ENCODE measurements at places on chromosomes 3 and 15.
A peak's percentile ranks its signal among the peaks of the same experiment; 100 is the strongest.

DNA sequence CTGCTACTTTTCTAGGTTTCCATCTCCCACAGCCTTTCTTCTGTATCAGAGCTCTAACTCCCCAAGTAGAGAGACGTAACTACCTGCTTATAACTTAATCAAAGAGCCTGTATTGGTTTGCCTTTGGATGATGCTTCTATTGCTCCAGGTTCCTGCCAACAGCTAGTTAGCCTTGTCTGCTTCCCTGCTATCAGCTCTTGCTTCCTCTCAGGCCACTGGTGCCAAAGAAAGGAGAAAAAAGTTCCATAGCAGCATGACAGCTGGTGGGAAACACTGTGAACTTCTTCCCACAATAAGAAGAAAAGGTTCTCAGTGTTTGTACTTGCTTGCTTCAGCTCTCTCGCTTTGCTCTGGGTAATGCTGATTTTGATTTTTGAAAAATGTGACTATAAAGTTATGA, 206.6 kb downstream of the GBE1 start:
- DNase-seq = no peak

DNA sequence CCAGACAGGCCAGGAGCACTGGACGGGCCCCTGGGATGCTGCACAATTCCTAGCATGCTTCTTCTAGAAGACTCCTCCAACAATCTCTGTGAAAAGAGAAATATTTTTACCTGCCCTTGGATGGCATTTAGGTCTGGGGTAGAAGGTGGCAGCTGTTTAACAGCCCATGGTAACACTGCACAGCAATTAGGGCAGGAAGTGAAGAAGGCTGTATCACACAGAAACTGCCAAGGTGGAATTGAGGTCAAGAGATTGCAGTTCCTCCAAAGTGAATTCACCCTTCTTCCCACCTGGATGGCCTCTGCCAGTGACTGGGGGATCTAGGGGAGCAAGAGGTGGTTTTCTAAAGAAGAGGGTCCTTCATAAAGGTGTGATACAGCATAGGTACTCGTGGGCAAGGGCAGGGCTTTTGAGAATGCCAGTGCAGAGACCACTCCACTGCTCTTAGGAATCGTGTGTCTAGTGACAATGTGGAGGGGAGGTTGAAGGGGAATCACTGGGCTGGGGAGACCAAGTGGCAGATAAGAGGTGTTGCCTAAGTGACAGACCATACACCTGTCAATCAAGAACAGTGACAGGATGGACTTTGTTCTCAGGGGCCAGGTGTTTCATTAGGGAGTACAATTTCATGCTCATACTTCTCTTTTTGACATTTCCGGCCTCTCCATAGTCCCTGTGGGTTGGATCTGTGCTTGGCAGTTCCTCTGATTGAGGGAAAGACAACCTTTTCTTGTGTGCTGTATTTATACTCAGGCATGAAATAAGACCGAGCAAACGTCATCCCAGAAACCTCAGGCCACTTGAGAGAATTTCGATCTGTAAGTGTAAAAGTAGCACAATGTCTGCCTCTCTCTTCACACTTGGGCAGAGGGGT, 83.5 kb upstream of the BCL6 start:
- no peak for DNase-seq

- peak; percentile 18 for DNase-seq
These were observed 27.3 kb downstream of the CD276 start for GRCh38 chr15:73711526-73711925.

GRCh38 chr15:22989576-22990477, 9.7 kb upstream of the CYFIP1 start:
- no peak for DNase-seq

- DNase-seq = no peak
These were observed 64.8 kb downstream of the RBMS3 start for GRCh38 chr3:29345516-29346300.

DNA sequence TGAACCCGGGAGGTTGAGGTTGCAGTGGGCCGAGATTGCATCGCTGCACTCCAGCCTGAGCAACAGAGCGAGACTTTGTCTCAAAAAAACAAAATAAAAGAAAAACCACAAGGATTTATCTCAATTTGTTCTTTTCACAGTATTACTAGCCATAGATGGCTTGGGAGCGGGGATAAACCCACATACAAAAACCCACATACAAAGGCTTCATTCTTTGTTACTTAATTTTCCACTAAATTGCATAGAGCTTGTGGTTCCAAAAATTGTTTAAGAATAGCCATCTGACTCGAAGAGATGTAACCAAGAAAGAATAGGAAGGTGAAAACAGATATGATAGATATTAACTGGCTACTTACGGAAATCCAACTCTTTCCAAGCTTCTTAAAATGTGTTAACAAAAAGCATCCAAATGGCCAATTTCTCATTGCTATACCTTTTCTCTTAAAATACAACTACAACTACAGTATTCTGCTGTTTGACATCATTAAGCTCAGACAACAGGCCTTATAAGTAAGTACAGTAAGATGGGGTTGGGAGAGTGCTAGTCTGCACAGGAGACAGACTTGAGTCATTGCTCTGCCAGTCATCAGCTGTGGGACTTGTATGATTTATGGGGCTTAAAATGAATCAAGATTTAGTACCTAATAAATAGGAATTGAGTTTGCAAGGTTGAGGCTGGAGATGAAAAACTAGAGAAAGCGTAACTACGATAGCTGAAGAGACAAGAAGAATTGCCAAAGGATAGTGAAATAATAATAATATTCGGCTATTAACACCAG, 96.6 kb upstream of the PLXND1 start:
- no peak for DNase-seq

- no peak for DNase-seq
These were observed 24.5 kb downstream of the NTRK3 start for GRCh38 chr15:88231909-88232644.

GRCh38 chr3:60764870-60765269, 486.4 kb downstream of the FHIT start:
- peak; percentile 5 for DNase-seq

DNA sequence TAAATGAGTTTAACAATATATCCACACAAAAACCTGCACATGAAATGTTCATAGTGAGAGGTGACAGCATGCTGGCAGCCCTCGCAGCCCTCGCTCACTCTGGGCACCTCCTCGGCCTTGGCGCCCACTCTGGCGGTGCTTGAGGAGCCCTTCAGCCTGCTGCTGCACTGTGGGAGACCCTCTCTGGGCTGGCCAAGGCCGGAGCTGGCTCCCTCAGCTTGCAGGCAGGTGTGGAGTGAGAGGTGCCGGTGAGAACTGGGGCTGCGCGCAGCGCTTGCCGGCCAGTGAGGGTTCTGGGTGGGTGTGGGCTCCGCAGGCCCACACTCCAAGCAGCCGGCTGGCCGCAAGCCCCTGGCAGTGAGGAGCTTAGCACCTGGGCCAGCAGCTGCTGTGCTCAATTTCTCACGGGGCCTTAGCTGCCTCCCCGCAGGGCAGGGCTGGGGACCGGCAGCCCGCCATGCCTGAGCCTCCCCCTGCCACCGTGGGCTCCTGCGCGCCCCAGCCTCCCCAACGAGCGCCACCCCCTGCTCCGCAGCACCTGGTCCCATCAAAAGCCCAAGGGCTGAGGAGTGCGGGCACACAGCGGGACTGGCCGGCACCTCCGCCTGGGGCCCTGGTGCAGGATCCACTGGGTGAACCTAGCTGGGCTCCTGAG, 3.4 kb downstream of the CCDC13 start:
- DNase-seq = no peak

- no peak for DNase-seq
These were observed 82.8 kb upstream of the CDV3 start for GRCh38 chr3:133490468-133491351.

DNA sequence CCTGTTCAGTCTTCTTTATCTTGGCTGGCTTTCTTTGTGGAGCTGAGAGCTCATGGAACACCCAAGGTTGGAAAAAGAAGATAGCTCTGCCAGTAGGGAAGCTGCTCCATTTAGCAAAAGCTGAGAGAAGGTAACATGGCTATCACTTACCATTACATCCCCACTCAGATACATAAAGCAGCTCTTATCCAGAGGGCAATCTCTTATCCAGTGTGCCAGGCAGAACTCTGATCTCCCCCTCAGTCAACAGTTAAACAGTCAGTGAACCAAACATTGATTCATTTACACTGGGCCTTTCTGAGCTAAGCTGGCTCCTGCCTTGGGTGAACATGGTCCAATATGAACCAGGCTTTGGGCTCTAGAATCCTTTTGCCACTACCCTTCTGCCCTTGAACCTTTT, 624.2 kb downstream of the NTRK3 start:
- DNase-seq = no peak

DNA sequence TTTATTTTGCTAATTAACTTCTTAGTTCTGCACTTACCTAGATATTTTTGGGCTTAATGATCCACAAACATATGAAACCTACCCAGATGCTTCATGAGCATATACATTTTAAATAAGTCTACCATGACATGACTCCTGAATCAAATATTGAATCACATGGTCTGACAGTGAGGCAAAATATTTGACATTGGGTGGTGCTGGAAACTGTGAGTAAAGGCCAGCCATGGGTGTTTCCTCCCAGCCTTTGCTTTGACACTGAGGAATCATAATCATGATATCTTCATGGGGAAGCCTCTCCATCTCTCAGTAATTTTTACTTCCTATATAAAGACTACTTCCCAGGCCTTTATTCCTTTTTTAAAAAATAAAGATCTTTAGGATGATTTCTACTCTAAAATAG, 22.8 kb upstream of the SSR3 start:
- DNase-seq = no peak

- no peak for DNase-seq
These were observed 100.0 kb downstream of the DNAJB8 start for GRCh38 chr3:128366652-128367051.

DNA sequence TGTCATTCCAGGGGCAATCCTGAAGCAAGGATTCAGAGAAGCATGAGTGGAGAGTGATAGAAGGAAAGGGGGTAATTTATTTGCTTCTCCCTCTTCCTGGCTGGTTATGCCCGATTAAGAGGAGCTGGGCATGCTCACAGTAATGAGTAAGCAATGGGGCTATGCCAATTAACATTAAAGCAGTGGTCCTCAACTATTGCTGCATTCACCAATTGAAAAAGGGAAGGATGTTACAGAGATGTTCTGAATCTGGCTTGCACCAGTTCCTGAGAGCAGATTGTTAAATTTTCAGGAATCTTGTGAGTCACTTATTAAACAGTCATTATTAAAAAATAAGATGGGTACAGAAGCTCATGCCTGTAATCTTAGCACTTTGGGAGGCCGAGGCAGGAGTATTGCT, 85.9 kb upstream of the ZBTB20 start:
- no peak for DNase-seq

GRCh38 chr3:72496051-72496670, 352.1 kb downstream of the SHQ1 start:
- DNase-seq = peak; percentile 45

DNA sequence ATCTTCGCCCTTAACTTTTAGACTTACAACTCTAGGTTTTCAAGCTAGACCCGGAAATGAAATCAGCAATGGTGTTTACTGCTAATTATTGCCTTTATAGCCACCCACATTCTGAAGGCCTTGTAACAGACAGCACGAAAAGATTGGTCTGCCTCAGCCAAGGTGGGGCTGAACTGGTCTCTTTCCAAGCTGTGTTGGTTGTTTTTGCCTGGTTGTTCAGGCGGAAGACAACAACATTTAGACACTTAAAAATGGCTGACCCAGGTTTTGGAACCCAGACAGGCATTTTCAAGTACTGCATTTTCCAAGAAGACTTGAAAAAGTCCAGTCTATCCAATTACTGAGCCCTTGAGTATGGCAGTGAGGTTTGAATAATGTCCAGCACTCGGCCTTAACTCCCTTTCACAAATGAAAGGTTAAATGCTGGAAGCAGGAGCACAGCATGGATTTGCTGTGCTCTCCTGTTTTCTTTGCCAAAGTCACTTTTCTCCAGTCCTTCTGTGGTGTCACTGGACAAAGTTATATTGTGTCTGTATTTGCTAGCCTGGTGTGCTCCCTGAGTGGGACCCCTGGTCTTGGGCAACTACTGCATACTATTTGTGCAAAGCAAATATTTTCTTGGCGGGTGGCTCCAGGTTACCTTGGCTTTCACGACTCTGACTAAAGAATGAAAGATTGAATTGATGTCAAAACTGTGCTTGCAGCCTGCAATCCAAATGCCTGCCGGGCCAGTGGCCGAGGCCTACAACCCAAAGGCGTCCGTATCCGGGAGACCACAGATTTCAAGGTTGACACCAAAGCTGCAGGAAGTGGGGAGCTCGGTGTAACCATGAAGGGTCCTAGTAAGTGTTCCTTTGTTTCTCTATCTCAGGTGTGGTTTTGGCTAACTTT, 93.5 kb downstream of the FLNB start:
- no peak for DNase-seq

- no peak for DNase-seq
These were observed 389.9 kb downstream of the SHQ1 start for GRCh38 chr3:72458375-72458774.

GRCh38 chr3:136068708-136069107, 103.2 kb downstream of the PPP2R3A start:
- no peak for DNase-seq

- peak; percentile 36 for DNase-seq
These were observed 175.1 kb upstream of the KBTBD8 start for GRCh38 chr3:66823009-66823397.

- no peak for DNase-seq
These were observed 375.3 kb downstream of the OCA2 start for GRCh38 chr15:27723821-27724220.

- DNase-seq = no peak
These were observed 34.0 kb downstream of the FGD5 start for GRCh38 chr3:14852717-14853116.

- no peak for DNase-seq
These were observed 4.9 kb upstream of the TBC1D5 start for GRCh38 chr3:17747174-17747889.

- no peak for DNase-seq
These were observed 985 bp downstream of the TRPC1 start for GRCh38 chr3:142724682-142725356.

DNA sequence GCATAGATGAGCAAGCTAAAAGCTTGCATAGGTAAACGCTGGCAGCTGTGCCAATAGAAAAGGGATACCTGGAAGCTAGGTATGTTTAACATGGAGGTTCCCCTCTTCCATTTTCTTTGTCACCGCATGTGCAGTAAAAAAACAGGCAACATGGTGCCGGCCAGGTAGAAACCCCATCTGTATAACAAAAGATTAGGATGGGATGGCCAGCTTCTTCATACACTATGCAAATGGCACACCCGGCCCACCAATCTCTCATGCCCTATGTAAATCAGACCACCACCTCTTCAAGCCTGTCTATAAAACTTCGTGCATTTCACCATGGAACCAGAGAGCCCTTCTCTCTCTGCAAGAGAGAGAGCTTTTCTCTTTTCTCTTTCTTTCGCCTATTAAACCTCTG, 224.3 kb upstream of the P2RY1 start:
- DNase-seq = no peak

All from hematopoietic multipotent progenitor cell treated with erythropoietin and hydrocortisone succinate and interleukin-3 and kit ligand, for 6 days (in vitro differentiated cells).